Activated naive CD4-positive, alpha-beta T cell treated with anti-CD3 and anti-CD28 coated beads, Interleukin-2, amount 10 ng/mL, durations not matched to agents 7 days and 5 days (primary cell): ENCODE measurements at places on chromosomes 7 and 10.
A peak's percentile ranks its signal among the peaks of the same experiment; 100 is the strongest.

- H3K27ac ChIP-seq = no peak overlapping the region
- no peaks in the 10 kb centered on the region for H3K4me1 ChIP-seq
- DNase-seq = no peak
These were observed 35.8 kb downstream of the CHST15 start for GRCh38 chr10:124057601-124058000.

GRCh38 chr7:36777062-36777461 is 52.8 kb upstream of the AOAH start:
- peaks cover 45% of the 10 kb centered on the region for H3K36me3 ChIP-seq
- DNase-seq = peak; percentile 58
- H3K4me3 ChIP-seq = peak overlapping the region; percentile 69
- H3K4me1 ChIP-seq = peaks cover 75% of the 10 kb centered on the region
- H3K27me3 ChIP-seq = no peaks in the 10 kb centered on the region

- H3K4me3 ChIP-seq = no peak overlapping the region
- H3K36me3 ChIP-seq = no peaks in the 10 kb centered on the region
- no peak for DNase-seq
These were observed 111.8 kb downstream of the EGFR start for GRCh38 chr7:55130395-55131141.

DNA sequence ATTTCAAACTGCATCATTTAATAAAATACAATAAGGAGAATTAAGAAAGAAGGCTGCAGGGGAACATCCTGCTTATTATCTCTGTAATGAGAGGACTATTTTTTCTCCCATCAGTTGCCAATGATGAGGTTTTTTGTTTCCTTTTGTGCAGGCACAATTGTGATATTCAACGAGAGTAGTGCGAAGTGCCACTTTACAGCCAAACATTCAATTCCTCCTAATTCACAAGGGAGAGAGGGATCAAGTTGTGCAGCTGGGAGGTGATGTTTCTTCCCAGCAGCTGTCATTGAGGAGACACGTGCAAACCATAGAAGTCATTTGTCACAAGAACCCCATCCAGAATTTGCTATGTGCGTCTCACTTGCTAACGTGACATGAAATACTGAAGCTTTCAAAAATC is 81.6 kb upstream of the ICA1 start:
- H3K36me3 ChIP-seq = no peaks in the 10 kb centered on the region
- H3K27ac ChIP-seq = no peak overlapping the region
- no peak for DNase-seq
- no peaks in the 10 kb centered on the region for H3K27me3 ChIP-seq

DNA sequence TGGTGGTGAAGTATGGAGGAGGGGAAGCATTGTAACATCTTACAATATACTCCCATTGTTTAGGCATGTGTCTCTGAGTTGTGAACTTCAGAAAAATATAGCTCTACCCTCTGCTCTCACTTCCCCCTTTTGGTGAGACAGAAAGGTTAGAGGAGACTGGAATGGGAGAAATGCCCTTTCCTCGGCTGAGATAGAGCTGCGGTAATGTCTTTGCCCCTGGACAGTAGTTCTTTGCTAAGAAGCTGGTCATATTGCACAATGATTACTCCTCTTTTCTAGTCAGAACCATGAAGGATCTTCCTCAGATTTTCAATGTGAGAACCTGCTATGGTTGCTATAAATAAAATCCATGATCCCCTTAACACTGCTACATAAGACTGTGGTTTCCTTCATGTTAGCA is 171.0 kb downstream of the SEM1 start:
- H3K4me1 ChIP-seq = no peaks in the 10 kb centered on the region
- H3K36me3 ChIP-seq = no peaks in the 10 kb centered on the region
- H3K27ac ChIP-seq = no peak overlapping the region
- peaks cover 5% of the 10 kb centered on the region for H3K27me3 ChIP-seq
- no peak for DNase-seq
- H3K4me3 ChIP-seq = no peak overlapping the region

DNA sequence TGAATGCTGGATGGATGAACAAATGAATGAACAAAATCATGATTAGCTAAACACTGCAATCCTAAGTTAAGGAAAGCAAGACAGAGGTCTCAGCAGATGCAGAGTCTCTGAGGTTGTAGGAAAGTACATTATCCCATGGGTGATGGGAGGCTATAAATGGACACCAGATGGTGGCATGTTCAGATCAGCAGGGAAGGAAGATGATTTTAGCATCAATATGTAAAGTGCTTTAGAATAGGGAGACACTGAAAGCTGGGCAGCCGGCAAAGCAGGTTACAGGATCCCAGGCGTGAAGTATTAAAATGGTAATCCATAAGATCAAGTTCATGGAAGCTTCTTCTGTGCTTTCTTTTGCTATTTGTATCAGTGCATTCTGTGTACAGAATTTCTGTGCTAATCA is 7.9 kb upstream of the RAPGEF5 start:
- H3K27ac ChIP-seq = no peak overlapping the region
- H3K36me3 ChIP-seq = no peaks in the 10 kb centered on the region
- H3K4me1 ChIP-seq = no peaks in the 10 kb centered on the region
- H3K4me3 ChIP-seq = no peak overlapping the region

- H3K4me1 ChIP-seq = peaks cover 66% of the 10 kb centered on the region
- H3K27ac ChIP-seq = peak overlapping the region; percentile 84
- peak; percentile 39 for DNase-seq
- peaks cover 4% of the 10 kb centered on the region for H3K36me3 ChIP-seq
These were observed 52.7 kb downstream of the RBM17 start for GRCh38 chr10:6141296-6142151.

DNA sequence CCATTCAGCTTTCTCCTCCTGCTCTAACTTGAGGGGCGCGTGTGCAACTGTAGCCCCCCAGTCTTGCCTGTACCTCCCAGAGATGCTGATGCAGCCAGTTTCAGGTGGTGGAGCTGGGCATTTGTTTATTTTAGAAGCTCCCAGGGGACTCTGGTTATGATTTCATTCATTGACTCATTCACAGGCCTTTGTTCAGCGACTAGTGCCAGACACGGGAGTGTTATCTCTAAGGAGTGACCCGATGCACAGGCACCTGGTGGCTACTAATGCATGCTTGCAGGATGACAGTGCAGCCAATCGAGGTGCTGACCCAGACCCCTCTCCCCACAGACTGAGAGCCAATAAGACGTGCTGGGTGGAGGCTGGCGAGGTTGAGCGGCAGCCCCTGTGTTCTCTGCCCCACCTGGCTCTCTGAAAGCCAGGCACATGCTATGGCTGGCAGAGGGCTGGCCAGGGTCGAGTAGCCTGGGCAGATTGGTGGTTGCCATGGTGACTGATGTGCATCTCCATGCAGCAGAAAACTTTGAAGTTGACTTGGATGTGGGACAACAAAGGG is 19.7 kb upstream of the SLC18A2 start:
- peaks cover 25% of the 10 kb centered on the region for H3K27me3 ChIP-seq
- peaks cover 8% of the 10 kb centered on the region for H3K4me1 ChIP-seq
- H3K4me3 ChIP-seq = no peak overlapping the region
- DNase-seq = peak; percentile 4

GRCh38 chr7:131905471-131905973 is 349.1 kb upstream of the PODXL start:
- DNase-seq = no peak
- no peaks in the 10 kb centered on the region for H3K36me3 ChIP-seq
- H3K4me1 ChIP-seq = no peaks in the 10 kb centered on the region
- H3K4me3 ChIP-seq = no peak overlapping the region
- H3K27ac ChIP-seq = no peak overlapping the region
- H3K27me3 ChIP-seq = peaks cover 45% of the 10 kb centered on the region

- H3K27me3 ChIP-seq = peaks cover 28% of the 10 kb centered on the region
- no peak overlapping the region for H3K4me3 ChIP-seq
- H3K4me1 ChIP-seq = peaks cover 5% of the 10 kb centered on the region
- H3K36me3 ChIP-seq = no peaks in the 10 kb centered on the region
These were observed 6.1 kb downstream of the IQUB start for GRCh38 chr7:123528265-123528664.

DNA sequence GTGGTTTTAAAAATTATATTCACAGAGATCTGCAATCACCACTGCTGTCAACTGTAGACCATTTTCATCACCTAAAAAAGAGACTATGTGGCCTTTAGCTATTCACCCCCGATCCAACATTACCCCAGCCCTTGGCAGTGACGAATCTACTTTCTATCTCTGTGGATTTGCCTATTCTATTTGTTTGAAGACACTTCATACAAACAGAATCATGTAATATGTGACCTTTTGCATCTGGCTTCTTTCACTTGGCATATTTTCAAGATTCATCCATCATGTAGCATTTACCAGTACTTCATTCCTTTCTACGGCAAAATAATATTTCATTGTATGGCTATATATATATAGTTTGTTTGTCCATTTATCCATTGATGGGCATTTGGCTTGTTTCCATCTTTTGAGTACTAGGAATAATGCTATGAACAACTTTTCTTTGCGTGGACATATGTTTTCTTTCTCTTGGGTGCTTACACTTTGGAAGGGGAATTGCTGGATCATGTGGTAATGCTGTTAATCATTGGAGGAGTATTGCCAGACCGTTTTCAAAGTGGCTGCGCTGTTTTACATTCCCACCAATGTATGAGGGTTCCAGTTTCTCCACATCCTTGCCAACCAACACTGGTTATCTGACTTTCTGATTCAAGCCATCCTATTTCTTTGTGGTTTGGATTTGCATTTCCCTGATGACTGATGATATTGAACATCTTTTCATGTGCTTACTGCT is 22.3 kb downstream of the ADAMTS14 start:
- H3K27me3 ChIP-seq = peaks cover 11% of the 10 kb centered on the region
- H3K36me3 ChIP-seq = no peaks in the 10 kb centered on the region
- H3K27ac ChIP-seq = no peak overlapping the region
- H3K4me3 ChIP-seq = no peak overlapping the region

- H3K4me1 ChIP-seq = no peaks in the 10 kb centered on the region
- DNase-seq = no peak
- no peaks in the 10 kb centered on the region for H3K36me3 ChIP-seq
- no peaks in the 10 kb centered on the region for H3K27me3 ChIP-seq
- H3K4me3 ChIP-seq = no peak overlapping the region
These were observed 67.2 kb upstream of the POT1 start for GRCh38 chr7:124996778-124997177.

DNA sequence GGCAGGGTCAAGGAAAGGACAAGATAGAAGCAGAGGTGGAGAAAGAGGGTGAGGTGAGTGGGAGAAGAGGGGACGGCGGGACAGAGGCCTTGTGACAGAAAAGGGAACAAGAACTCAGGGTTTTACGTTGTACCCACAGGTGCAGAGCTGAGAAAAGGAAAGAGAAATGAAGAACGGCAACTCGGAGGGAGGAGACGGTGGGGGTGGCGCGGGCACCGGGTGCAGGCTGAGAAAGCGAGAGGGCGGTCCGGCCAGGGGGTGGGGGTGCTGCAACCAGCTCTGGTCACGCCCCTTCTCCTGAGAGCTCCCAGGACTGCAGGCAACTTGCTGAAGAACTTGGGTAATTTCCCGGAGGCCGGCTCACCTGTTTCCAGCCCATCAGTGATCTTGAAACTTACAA is 65.3 kb downstream of the CARD11 start:
- H3K36me3 ChIP-seq = peaks cover 53% of the 10 kb centered on the region
- no peaks in the 10 kb centered on the region for H3K27me3 ChIP-seq
- peak; percentile 86 for DNase-seq
- H3K4me3 ChIP-seq = peak overlapping the region; percentile 64

GRCh38 chr7:88299126-88299525 is 7.6 kb downstream of the STEAP4 start:
- H3K36me3 ChIP-seq = no peaks in the 10 kb centered on the region
- H3K27me3 ChIP-seq = no peaks in the 10 kb centered on the region
- no peaks in the 10 kb centered on the region for H3K4me1 ChIP-seq
- no peak for DNase-seq
- H3K4me3 ChIP-seq = no peak overlapping the region

DNA sequence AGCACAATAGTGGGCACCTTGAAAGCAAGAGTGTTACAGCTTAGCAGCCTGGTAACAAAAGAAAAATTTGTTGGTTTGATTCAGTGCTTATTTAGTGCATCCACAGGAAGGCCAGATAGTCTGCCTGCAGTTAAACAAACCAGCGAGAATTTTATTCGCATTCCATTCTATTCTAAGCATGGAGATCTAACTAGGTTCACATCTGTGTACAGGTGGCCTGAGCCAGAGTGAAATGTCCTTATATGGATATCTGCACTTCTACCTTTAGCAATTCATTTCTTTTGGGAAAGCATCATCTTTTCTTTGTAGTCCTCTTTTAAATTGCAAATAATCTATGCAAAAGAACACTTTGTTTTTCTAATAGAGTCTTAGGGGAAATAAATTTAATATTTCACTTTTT is 659.0 kb upstream of the FZD8 start:
- H3K27me3 ChIP-seq = no peaks in the 10 kb centered on the region
- H3K4me3 ChIP-seq = no peak overlapping the region
- H3K27ac ChIP-seq = no peak overlapping the region
- no peak for DNase-seq
- no peaks in the 10 kb centered on the region for H3K36me3 ChIP-seq

DNA sequence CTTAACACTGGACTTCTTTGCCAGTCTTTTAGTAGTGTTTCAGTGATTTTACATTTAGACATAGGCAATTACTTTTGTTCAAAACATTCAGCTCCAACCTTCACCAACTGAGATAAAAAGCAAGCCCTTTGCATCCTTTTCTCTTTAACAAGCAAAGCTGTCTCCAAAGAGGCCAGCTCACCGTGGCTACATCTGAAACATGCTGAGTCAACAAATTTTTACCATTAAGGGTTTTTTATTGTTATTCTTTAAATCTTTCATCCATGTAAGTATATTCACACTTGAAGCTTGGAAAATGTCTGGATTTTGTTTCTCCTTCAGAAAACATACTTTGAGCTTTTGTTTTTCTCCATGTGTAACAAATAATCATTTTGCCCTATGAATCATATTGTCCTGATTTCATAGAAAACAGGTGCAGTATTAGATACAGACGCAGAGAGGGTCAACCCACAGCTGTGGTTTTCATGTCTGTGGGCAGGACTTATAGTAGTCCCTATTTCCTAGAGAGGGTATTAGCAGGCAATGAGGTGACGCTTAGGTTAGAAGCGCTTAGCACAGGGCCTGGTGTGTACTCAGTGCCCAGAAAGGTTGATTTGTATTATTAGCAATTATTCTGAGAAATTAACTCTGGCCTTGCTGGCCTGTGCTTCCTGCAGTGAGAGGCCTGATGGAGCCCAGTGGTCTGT is 99.5 kb downstream of the MKI67 start:
- no peak for DNase-seq
- no peak overlapping the region for H3K4me3 ChIP-seq
- peaks cover 37% of the 10 kb centered on the region for H3K27me3 ChIP-seq
- no peaks in the 10 kb centered on the region for H3K36me3 ChIP-seq
- no peak overlapping the region for H3K27ac ChIP-seq
- peaks cover 11% of the 10 kb centered on the region for H3K4me1 ChIP-seq

DNA sequence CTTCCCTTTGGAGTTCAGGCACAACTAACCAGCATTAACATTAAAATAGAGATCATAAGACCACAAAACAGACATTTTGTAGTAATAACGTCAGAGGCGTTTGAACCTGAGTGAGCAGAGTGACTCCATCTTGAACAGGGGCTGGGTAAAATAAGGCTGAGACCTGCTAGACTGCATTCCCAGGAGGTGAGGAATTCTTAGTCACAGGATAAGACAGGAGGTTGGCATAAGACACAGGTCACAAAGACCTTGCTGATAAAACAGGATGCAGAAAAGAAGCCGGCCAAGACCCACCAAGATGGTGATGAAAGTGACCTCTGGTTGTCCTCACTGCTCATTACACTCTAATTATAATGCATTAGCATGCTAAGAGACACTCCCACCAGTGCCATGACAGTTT is 493.2 kb upstream of the AUTS2 start:
- DNase-seq = no peak
- H3K27ac ChIP-seq = no peak overlapping the region
- H3K27me3 ChIP-seq = no peaks in the 10 kb centered on the region
- no peaks in the 10 kb centered on the region for H3K4me1 ChIP-seq
- H3K4me3 ChIP-seq = no peak overlapping the region

- H3K27ac ChIP-seq = no peak overlapping the region
- no peak overlapping the region for H3K4me3 ChIP-seq
- H3K4me1 ChIP-seq = no peaks in the 10 kb centered on the region
- no peak for DNase-seq
- peaks cover 20% of the 10 kb centered on the region for H3K27me3 ChIP-seq
These were observed 50.2 kb downstream of the CAMK2B start for GRCh38 chr7:44275146-44275545.
